MCF 10A (cell line): ENCODE measurements at places on chromosomes 1 and 21.

- no peak for DNase-seq
These were observed 395.0 kb upstream of the USP24 start for GRCh38 chr1:55610203-55610602.

DNA sequence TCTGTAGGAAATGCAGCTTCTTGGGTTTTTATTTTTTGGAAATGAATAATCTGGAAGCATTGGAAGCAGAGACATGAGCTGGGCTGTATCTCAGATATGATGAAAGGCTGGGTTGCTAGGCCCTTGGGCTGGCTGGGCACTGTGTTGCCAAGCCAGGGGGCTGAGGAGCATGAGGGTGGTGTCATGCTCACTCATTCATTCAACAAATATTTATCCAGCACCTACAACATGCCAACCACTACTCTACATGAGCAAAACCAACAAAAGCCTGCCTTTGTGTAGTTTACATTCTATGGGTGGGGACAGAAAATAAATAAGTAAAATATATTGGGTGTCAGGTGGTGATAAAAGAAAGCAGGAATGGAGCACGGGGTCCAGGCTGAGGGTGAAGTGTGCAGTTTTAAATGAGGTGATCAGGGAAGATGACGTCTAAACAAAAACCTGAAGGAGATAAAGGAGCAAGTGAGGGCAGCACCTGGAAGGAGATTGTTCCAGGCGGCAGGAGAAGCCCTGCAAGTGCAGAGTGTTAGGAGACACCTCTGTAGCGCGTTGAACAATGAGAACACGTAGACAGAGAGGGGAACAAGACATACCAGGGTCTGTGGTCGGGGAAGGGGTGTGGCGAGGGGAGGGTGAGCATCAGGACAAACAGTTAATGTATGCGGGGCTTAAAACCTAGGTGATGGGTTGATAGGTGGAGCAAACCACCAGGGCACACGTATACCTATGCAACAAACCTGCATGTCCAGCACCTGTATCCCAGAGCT, 10.9 kb downstream of the TAGLN2 start:
- no peak for DNase-seq

DNA sequence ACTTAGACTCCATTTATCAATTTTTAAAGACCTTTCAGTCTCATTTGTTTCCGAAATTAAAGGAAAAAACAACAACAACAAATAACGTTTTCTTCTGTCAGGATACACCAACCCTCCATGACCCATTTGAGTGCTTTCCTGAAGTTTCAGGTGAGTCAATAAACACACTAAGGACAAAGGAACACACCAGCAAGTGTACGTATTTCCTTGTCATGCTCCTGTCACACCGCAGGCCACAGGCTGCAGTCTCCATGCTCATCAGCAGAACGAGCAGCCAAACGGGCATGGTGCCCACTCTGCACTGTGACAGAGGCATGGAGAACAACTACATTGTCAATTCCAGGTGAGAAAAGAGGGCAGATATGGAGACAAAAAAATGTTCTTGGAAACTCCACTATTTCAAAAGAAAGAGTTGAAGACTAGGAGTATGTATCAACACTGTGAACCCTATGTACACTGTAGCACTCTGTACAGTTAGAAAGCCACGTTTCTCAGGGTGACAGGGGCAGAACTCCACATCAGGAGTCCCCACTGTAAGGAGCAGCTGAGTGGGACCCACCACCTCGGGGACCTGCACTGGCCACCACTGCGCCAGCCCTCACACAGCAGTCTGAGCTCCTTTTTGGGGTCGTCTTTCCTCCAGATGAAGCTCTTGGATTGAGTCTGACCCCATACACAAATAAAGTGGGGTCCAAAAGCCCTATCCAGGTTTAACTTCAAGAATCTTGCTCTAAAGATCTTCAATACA, 2.6 kb downstream of the PTTG1IP start:
- peak; percentile 36 for DNase-seq

DNA sequence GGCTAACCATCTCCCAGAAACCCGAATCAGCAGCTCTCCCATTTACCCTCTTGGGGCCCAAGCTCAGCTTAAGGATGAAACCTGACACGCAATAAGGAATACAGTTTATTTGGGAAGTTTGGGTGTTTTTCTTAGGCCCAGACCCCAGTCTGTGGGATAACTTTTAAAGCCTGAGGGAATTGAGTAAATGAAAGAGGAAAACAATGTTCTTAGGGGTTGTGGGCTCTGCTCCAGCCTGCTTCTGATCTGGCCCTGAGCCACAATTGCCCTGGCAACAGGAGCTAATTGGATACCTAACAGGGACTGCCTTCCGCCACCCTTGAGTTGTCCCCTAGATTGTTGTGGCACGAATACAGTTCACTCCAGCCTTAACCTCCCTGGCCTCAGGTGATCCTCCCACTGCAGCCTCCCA, 20.1 kb downstream of the DYRK3 start:
- DNase-seq, result no peak

DNA sequence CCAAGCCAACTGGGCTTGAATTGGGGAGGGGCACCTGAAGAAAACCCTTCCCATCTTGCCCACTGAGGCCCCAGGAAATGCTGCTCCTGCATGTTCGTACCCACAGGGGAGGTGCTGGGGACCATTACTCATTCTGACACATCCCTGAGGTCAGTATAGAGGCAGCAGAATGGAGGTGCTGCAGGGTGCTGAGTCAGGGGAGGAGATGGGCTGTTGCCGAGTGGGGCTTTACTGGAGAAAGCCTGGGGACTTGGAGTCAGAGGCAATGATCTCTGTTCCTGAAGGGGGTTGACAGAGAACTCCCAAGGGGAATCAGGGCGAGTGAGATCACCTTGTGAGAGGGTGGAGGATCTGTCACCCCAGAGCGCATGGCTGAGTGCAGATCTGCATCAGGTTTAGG, 40.2 kb upstream of the KCNA10 start:
- no peak for DNase-seq

DNA sequence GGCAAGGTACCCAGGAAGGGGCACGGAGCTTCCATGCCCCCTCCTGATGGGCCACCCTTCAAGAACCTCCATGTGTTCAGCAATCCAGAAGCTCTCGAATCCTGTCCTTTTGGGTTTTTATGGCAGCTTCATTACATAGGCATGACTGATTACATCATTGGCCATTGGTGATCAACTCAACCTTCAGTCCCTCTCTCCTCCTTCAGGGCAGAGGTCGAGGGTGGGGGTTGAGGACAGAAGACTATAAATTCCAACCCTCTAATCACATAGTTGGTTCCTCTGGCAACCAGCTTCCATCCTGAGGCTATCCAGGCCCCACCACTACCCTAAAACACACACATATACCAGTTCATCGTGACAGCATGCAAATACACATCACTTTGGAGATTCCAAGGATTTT, 135.7 kb downstream of the ZNF281 start:
- no peak for DNase-seq

GRCh38 chr1:205244384-205244783, 16.6 kb downstream of the TMCC2 start:
- no peak for DNase-seq

- peak; percentile 81 for DNase-seq
These were observed at the start of gene SH2D2A for GRCh38 chr1:156816561-156817328. TSS of gene SH2D2A (minus strand) at chr1:156816848. CDS start at chr1:156816708, 140 bp downstream.

GRCh38 chr1:181192316-181192715, 103.8 kb downstream of the IER5 start:
- DNase-seq, result no peak

DNA sequence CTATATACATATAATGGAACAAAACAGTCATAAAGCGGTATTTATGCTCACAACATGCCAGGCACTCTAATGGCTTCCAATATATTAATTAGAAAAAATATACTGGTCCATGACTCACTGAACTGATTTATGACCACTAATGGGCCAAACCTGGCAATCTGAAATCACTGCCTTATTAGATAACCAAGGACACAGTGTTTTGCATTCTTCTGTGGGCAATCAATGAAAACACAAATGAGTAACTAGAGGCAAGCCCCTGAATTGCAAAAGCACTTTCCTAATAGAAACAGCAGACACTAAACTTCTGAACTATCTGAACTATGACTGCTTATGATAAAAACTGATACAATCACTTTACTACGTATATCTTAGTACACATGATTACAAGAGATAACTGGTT, 3.5 kb downstream of the GCLM start:
- peak; percentile 18 for DNase-seq

GRCh38 chr1:235093013-235093695, 35.5 kb downstream of the TOMM20 start:
- DNase-seq, result no peak

GRCh38 chr21:36697060-36697850, 1.7 kb upstream of the SIM2 start:
- DNase-seq, result no peak

GRCh38 chr1:58211869-58212268, 334.7 kb downstream of the OMA1 start:
- DNase-seq, result no peak

DNA sequence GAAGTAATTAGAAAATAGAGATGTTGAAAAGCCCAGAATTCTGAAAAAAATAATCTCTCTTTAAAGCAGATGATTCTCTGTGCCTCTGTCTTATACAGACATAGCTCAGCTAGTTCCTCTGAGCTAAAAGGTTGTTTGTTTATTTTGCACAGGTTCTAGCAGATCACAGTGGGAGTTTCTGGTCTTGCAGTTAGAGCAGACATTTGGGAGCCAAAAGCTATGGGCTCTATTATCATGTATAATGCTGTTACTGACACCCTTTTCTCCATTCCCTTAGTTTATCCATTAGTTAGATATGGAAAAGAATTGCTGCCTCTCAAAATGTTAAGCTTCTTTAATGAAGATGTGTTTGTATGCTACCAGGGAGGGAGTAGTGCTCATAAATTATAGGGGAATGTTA, 20.5 kb upstream of the CD55 start:
- DNase-seq, result no peak
